ENCODE measurements at places on chromosomes 4 and X. TPM values are rescaled to one million over a fixed set of nuclear protein-coding genes. Genes with fewer than 3 reads are reported as not detected.
A peak's percentile ranks its signal among the peaks of the same experiment; 100 is the strongest.

Gene FANCB
- total RNA-seq = 1.5 TPM

Gene ABCG2
- 12.5 TPM for total RNA-seq

Gene NUP62CL
- not detected for total RNA-seq

Gene SH3RF1
- 21.2 TPM for total RNA-seq

GRCh38 chr4:97942137-97942536 is 201.1 kb downstream of the STPG2 start:
- peak; percentile 2 for DNase-seq

DNA sequence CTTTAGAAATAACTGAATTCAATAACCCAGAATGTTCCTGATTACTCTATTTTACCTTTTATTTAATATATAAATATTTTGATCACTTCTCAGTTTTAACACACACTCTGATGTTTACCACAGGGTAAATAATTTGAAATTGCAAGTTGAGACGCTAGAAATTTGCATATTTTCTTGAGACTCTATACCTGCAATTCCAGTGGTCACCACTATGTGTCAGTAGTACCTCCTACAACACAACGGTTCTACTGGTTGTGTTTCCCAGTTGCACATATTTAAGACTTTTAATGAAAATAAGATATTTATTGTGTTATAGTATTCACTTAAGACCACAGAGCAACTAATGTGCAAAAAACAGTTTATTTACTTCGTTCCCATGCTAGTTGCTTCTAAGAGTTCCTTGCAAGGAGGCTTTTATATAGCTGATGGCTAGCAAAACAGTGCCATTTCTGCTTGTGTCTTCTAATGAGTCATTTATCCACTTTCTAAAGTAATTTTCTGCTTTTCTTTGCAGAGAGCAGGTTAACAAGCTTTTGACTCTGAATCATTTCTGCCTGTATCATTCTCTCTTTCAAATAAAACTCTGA is 98.9 kb upstream of the PDLIM3 start:
- DNase-seq = no peak

DNA sequence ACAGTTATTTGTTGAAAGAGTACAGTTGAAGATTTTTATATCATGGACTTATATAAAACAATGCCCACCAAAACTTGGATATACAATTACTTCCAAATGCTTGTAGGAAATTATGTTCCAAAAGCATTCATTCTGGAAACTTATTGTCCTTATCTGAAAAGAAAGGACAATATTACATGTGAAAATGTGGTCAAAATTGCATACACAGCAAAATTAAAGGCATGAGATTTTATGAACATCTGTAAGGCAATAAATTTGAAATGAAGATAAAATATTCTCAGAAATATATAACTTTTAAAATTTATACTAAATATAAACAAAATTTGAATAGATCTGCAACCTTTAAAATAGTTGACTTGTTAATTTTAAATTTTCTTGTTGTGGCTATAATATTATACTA is 1173.8 kb downstream of the NLGN4X start:
- no peak for DNase-seq

DNA sequence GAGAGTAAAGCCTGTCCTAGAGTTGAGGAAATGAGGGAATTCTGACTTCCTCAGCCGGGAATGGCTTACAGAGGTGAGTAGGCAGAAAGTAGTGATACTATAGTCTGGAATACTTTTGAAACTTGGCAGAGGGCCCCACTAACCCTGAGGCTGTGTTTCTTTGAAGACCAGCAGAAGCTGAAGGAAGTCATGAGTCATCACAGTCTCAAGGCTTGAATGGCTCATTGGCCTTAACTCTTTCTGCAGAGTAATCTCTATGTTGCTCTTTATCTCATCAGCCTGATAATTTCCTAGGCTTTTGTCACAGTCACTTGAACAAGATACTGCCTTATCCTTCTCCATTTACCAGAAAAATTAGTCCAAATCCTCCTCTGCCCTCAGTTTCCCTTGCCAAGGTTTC is 80.8 kb downstream of the ANKRD50 start:
- peak; percentile 99 for DNase-seq

GRCh38 chr4:71441186-71442169 is 102.7 kb downstream of the SLC4A4 start:
- no peak for DNase-seq
